ENCODE measurements at places on chromosomes 2 and 18.

GRCh38 chr2:64000630-64001381 lies 18.4 kb downstream of the VPS54 start:
- no peak for DNase-seq

DNA sequence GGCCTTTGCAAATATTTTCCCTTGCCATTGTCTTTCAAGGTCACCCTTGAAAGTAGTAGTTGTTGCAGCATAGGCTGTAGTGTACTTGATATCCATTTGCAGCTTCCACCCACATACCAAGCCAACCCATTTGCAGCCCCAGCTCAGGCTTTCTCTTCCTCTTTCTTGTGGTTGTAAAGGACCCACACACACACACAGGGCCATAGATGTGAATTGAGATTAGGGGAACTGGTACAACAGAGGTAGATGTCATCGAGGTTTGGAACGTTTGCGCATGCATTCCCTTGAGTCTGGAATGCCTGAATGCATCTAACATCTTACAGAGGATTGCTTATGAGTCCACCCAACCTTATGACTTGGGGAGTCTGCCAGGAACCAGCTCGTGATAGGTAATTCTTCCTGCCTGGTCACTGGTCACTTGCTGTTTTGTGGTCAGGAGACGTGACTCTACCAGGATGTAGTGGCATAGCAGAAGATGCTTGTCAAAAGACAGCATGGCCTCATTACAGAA lies 91.9 kb downstream of the MRPS9 start:
- no peak for DNase-seq

DNA sequence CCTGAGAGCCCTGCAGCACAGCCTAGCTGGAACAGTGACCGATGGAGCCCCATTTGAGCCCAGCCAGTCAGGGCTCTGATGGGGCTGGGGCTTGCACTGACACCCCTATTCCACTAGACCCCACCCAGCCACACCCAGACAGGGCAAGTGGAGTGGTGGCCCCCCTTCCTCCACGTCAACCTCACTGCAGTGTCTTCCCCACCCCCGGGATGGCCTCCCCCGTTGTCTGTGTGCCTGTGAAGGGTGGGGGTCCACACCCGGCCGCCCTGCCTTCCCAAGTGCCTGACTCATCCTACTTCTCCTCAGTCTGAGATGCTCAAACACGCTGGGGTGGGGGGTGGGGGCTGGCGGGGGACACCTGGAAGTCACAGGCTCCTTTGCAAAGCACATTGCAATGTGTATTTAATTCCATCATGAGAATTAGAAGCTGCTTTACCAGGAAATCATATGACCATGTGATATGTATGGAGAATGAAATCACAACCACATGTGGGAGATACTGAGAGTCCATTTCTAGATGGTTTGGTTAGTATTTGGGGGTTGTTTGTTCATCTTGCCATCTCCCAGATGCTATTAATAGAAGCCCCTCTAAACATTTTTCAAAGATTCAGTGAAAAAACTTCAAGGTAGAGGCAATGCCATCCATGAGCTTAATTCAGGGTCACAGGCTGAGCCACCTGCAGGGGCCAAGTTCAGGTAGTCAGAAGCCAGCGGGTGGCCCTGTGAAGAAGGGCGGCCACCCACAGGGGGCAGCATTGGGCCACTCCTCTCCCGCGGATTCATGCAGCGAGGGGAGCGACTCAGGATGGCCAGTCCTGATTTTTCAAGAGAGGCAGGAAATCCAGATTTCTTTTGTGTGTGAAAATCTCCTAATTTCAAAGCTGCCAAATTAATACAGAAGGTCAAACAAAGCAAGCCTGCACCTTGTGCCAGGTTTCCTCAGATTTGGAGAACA lies 22.7 kb upstream of the GMPPA start:
- DNase-seq: peak; percentile 82

DNA sequence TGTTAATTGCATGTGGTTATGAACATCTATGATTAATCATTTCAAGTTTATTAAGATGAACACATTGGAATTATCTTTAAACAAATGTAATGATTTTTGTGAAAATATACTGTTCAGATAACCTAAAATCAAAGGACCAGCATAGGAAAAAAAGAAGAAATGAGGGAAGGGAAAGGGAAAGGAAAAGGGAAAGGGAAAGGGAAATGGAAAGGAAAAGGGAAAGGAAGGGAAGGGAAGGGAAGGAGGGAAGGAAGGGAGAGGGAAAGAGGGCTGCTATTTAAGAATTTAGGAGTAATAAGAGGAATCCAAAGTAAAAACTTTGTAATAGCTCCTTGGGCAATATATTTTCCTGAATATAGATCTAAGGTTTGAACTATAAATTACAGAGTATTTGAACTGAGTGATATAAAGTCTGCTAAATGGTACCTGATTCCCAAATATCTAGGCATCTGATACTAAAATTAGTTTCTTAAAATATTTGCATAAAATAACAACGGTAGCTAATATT lies 726.3 kb downstream of the EPHA4 start:
- DNase-seq: no peak

GRCh38 chr2:234374736-234375135 lies 122.1 kb downstream of the ARL4C start:
- no peak for DNase-seq

DNA sequence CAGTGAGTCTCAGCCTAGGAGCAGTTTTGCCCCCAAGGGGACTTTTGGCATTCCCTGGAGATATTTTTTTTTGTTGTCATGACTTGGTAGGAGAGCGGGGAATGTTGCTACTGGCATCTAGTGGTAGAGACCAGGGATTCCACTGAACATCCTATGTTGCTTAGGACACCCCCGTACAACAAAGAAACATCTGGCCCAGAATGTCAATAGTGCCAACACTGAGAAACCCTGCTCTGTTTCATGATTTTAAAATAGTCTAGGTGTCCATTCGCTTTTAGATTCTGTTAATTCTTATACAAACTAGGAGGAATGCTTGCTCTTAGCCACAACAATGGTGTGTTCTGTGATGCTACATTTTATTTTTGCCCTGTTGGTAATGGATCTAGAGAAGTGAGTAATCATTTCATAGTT lies 225.8 kb upstream of the SIX3 start:
- DNase-seq: peak; percentile 14

DNA sequence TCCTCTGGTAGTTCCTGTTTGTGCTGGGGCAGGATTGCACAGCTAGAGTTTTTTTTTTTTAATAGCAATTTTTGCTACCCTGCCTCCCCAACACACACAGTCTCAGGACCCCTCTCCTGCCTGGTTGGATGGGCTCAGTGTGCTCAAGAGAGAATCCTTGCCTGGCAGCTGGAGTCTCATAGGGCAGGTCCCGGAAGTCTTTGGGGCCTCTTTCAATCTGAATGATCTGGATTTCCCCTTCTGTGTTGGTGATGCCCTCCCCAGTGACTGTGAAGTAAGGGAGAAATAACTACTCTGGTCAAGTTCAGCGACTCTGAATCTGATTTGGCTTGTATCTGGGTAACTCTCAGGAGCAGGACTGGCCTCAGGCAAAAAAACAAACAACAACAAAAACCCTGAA lies 220.6 kb upstream of the LRRTM1 start:
- no peak for DNase-seq

GRCh38 chr2:237022533-237022932 lies 63.2 kb upstream of the COPS8 start:
- no peak for DNase-seq

- no peak for DNase-seq
These were observed 44.1 kb downstream of the C1D start for GRCh38 chr2:68018727-68019126.

GRCh38 chr2:39606585-39606984 lies 59.1 kb upstream of the TMEM178A start:
- DNase-seq: no peak

- no peak for DNase-seq
These were observed 69.3 kb downstream of the NRP2 start for GRCh38 chr2:205751569-205752031.

GRCh38 chr18:56873441-56874140 lies 222.4 kb downstream of the WDR7 start:
- DNase-seq: no peak

- no peak for DNase-seq
These were observed 56.4 kb upstream of the XIRP2 start for GRCh38 chr2:166831930-166832329.

GRCh38 chr2:12737738-12738485 lies 21.2 kb downstream of the TRIB2 start:
- peak; percentile 80 for DNase-seq

DNA sequence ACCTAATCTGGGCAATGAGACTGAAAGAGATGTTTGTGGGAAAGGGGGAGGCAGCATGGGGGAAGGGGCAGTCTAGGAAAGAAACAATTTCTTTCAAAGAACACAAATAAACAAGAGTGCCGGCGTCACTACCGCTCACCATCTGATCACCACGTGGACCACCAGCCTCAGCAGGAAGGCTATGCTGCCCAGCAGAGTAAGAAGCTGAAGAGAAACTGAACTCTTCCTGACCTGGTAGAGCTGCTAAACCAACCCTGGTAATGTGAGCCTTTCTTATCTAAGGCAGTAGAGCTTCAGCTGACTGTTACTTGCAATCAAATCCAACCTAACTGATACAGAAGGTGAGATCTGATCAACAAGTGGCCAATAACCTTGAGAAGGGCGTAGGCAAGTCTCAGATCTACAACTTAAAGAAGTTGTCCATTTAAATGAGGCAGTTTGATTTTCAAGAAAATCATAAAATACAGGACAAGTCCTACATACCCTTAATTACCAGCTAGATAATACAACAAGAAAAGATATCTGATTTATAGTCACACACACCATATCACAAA lies 44.2 kb upstream of the SPTBN1 start:
- DNase-seq: no peak

DNA sequence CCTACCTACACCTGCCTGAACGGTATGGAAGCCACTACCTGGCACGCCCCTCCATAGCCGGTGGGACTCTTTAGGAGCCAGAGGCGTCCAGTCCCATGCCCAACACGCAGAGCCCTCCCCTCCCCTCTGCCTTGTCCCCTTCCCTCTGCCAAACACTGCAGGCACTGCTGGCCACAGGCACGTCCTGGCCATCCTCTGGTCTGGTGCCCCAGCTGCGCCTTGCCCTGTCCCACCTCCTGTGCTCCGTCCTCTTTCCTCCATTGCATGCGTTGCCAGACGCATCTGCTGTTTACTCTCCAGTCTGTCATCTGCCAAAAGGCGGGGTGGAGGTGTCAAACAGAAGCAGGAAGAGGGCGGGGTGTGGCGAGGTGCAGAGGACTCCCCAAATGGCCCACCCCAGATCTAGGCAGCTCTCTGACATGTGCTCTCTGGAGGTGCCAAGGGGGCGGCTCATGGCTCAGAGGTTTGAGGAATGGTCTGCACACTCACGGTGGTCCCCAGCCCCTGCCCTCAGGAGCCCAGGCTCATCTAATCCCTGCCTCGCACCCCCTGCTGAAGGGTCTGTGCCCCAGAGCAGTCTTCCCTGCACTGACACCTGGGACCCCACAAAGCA lies 45.1 kb downstream of the HS6ST1 start:
- no peak for DNase-seq

DNA sequence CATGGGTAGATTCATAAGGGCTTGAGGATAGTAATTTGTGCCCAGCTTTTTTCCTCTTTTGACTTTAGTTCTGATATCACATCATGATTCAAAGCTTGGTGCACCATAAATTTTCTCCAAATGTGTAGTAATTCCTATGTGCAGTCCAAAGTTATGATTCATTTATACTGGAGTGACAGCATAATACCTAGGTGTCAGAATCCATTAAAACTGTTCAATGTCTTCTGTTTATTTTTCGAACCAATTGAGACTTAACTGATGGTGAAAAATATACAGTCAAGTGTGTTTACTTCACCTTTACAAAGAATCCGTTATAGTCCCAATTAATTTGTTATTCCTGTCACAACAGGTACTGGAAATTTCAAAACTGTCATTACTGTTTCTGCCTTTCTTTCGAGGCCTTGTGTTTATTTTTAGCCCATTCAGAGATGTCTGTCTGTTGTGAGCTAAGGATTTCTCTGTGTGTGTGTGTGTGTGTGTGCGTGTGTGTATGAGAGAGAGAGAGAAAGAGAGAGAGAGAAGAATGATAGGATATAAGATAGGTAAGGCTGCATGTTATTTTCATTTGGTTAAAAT lies 389.7 kb upstream of the ATP5MC3 start:
- DNase-seq: no peak

GRCh38 chr18:45958027-45958426 lies 9.1 kb downstream of the EPG5 start:
- no peak for DNase-seq

DNA sequence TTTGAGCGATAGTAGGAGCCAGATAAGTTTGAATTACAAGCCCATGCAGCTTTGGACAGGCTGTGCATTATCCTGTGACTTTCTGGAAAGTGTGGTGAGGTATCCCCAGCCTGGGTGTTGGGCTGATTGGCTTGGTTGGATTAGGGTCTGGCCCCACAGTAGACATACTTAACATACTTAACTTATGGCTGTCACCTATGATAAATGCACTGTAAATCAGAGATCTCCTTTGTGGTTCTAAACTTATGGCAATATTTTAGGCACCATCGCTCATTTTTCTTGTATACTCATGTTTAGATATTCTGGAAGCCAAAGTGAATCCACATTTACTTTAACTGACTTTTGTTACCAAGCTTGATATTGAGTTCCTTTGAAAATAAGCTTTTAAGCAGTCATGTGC lies 54.8 kb downstream of the SPTBN1 start:
- no peak for DNase-seq

- no peak for DNase-seq
These were observed at the start of gene DPYSL5 for GRCh38 chr2:26847655-26848335. TSS of gene DPYSL5 (plus strand) at chr2:26848132. CDS start at chr2:26898500, 50,368 bp downstream.

DNA sequence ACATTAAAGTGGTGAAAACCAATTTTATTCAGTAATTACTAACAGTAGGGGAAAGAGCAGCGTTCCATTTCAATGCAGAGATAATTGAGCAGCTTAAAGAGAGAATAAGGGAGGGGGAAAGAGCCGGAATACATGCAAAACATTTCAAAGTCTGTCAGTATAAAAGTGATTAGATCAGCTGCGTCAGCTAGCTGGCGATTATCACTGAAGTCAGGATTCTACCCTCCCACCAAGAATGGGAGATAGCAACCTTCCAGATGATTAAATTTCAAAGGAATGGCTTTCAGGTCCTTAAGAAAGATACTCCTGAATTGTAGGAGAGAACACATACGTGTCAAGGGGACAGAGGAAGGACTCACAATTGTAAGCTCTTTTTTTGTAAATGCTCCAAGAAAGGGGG lies 2.7 kb upstream of the ZC3H6 start:
- no peak for DNase-seq

DNA sequence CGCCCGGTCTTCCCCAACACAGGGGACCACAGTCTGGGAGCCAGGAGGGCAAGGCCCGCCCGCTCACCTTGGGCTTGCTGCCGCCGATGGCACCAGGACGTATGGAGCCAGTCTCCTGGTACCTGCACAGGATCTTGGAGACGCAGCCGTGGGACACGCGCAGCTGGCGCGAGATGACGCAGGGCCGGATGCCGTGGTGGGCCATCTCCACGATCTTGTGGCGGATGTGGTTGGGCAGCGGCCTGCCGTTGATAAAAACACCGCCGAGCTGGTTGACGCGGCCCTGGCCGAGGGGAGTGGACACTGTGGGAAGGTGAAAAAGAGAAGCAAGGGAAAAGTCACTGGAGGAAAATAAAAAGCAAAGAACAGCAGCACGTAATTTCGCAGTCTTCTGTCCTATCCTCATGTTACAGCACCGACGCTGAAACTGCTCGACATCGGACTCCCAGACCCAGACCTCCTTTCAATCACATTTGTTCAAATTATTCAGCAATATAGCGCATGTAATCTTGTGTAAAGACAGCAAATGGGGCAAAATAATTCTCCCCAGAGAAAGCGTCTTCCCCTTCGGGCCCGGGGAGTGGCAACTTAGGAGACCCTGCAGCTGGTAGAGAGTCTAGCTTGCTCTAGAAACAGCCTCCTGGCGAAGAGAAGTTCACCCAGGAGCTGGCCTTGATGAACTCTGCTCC lies 1.7 kb downstream of the PAX3 start:
- no peak for DNase-seq
